ENCODE measurements at places on chromosomes 5 and 9.

- no peak for DNase-seq
Observed at GRCh38 chr5:73812962-73813588, 187.1 kb downstream of the ARHGEF28 start.

DNA sequence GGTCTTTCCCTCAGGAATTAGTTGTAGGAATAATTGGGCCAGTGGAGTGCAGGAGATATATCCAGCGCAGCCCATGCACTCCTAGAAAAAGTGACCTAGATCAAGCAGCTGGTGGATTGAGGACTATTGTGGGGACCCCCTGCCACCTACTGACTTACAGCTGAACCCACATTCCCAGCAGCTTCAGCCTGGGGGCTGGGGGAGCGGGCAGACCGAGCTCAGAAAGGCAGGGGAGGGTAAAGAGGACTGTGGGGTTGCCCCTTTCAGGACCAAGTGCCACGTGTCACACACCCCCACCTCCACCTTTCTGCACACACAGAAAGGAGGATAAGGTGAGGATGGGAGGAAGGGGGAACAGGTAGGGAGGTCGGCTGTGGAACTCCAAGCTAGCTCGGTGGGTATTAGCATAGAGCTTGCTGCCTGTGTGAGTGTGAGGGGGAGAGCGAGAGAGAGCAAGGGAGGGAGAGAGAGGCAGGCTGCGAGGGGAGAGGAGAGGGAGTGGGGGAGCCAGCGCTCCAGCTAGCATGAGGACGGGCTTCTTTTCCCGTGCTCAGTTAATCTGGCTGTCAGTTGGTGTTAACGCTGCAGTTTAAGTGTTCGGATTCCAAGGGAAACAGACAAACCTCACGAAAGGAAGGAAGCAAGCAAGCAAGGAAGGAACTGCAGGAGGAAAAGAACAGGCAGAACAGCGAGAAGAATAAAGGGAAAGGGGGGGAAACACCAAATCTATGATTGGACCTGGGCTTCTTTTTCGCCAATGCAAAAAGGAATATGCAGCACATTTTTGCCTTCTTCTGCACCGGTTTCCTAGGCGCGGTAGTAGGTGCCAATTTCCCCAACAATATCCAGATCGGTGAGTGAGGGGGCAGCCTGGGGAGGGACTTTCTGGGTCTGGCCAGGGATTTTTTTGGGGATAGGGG, at the start of gene GRIA1:
Gene GRIA1 (plus strand): TSS at position 553 of the 920 bp plus-strand sequence.
- DNase-seq: no peak

DNA sequence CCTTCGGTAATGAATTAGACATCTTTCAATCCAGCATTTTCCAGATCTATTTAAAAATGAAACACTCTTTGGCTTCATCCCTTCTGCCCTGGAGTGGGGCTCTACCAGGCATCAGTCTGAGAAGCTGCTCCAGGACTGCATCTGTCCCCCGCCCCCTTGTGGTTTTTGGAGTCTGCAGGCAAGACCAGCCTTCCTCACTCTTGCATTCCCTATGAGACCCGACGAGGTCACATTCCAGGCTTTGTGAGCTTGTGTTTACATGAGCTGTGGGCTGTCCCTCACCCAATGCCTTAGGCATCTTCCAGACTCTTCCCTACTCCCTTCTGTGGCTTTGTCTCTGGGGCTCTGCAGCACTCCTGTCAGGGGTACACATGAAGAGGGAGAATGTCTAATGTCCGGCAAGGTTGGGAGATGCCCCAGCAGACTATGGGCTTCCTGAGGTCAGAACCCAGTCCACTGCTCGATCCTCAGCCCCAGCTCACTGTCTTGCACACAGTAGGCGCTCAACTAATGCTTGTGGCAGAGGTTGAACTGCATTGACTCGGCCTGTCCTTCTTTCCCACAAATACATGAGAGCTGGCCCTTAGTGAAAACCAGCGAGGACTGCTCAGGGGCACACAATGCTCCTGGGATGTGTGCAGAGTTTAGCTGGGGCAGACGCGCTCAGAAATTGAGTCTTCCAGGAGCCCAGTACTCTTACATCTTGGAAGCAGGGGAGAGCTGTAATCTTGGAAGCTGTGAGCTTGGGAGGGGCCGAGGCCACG, 11.7 kb upstream of the GADD45G start:
- no peak for DNase-seq

GRCh38 chr5:168714046-168714445, 134.9 kb upstream of the PANK3 start:
- no peak for DNase-seq

DNA sequence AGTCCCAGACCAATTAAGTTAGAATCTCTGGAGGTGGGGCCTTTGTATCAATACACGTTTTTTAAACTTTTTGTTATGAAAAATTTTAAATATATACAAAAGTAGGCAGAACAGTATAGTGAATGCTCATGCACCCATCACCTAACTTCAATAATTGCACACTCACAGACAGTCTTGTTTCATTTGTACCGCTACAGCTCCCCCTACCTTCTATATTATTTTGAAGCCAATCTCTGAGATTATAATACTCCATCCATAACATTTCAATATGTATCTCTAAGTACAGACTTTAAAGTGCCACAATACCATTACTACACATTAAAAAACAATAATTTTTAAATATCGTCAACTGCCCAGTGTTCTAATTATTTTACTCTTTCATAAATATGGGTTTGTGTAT, 32.9 kb downstream of the ISL1 start:
- DNase-seq: no peak

DNA sequence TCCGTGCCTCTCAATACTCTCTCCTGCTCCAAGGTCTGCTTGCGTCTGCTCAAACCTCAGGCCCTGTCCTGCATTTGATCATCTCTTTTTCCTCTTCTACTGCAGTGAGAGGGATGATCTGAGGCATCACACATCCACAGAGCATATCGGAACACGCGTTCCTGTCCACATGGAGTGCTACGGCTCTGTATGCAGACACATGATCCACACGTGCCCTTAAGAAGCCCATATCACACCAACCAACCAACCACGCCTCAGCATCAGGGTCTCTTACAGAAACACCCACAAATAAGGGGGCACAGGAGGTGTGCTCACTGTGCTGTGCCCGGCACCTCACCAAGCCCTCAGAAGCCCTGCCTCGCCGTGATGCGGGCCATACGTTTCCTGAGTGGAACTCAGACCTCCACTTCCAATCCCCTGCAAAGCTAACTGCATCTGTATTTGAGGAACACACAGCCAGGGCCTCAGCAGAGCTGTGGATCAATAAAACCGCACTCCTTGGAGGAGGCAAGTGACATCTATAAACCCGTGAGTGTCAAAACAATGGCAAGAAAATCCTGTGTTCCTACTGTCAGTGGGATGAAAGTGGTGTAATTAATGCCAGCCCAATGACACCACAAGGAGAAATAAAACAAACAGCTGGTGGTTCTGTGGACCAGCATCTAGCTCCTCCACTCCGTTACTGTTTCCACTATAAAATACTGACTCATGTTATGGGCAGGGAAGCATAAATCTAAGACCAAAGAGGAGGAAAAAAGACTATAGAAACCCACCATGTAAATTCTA, 40.4 kb downstream of the AK8 start:
- no peak for DNase-seq

GRCh38 chr9:13513716-13514444, 234.4 kb upstream of the MPDZ start:
- DNase-seq: no peak

GRCh38 chr5:122112063-122112462, 17.3 kb upstream of the ZNF474 start:
- DNase-seq: no peak

Data from activated naive CD4-positive, alpha-beta T cell treated with Interleukin-2 at 50 U/mL for 16 hours (primary cell).